ENCODE measurements at places on chromosomes 6 and 20.

GRCh38 chr20:60754856-60755255, 497.2 kb upstream of the CDH4 start:
- no peak for DNase-seq

DNA sequence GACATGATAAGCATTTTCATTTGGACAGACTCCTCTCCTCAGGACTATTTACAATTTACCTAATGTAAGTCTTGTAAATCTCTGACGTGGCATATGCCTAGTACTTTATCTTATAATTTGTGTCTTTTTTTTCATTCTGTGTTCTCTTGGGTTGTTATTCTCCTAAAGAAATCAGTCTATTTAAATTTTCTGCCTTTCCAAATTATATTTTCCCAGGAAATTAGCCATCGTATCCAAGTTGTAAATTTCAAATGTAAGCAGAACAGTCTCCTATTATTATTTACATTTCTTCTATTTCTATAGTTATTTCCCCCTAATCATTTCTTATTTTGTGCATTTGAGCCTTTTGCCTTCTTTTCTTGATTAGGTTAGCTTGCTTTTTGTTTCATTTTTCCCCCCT, 17.5 kb upstream of the BCAS4 start:
- no peak for DNase-seq

DNA sequence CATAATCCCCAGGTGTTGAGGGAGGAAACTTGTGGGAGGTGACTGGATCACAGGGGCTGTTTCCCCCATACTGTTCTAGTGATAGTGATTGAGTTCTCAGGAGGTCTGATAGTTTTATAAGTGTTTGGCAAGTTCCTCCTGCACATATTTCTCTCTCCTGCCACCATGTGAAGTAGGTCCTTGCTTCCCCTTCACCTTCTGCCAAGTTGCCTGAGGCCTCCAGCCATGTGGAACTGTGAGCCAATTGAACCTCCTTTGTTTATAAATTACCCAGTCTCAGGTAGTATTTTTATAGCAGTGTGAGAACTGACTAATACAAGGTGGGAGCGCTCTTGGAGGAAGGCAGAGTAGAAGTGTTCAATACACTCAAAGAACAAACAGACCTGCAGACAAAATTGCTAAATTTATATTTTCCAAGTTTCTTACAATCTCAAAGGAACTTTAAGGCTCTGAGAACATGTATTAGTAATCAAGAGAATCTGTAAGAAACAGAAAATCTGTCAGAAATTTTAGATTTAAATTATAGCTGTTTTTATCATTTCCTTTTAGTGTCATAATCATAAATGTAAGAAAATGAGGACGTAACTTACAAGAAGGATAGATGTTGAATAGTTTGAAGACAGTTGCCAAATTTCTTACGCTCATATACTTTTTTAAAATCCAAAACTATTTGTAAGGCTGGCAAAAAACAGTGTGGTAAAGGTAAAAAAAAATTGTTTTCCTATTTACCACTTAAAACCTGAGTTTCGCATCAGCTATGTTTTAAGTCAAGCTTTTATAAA, 77.7 kb downstream of the ASCC3 start:
- DNase-seq = no peak

GRCh38 chr6:167933290-167933689, 64.2 kb upstream of the KIF25 start:
- DNase-seq = no peak

DNA sequence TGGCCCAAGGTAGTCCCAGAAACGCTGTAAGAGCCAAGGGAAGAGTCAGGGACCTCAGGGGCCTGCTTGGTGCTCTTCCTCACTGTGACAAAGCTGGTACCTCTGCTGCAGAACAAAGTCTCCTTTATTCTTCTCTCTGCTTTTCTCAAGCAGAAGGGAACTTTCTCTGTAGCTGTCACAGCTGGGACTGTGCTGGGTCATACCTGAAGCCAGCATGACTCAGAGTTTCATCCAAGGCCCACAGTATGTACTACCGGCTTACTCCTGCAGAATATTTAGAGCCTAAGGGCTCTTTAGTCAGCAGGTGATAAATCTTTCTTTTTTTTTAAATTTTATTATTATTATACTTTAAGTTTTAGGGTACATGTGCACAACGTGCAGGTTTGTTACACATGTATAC, 183.2 kb downstream of the TINAG start:
- DNase-seq = no peak

GRCh38 chr6:13413466-13413862, 73.9 kb downstream of the GFOD1 start:
- DNase-seq = no peak

Measured in cortex of kidney (tissue), 1 donor.